GM23338 (cell line): ENCODE measurements at places on chromosomes 11 and 22.
A peak's percentile ranks its signal among the peaks of the same experiment; 100 is the strongest.

- no peak for DNase-seq
These were observed 22.3 kb upstream of the TMA7B start for GRCh38 chr22:39937906-39938305.

GRCh38 chr11:112665291-112665690, 295.9 kb upstream of the NCAM1 start:
- no peak for DNase-seq

- DNase-seq: no peak
These were observed 38.4 kb downstream of the PKNOX2 start for GRCh38 chr11:125202977-125203376.

GRCh38 chr11:109089144-109089543, 332.8 kb upstream of the C11orf87 start:
- peak; percentile 6 for DNase-seq

DNA sequence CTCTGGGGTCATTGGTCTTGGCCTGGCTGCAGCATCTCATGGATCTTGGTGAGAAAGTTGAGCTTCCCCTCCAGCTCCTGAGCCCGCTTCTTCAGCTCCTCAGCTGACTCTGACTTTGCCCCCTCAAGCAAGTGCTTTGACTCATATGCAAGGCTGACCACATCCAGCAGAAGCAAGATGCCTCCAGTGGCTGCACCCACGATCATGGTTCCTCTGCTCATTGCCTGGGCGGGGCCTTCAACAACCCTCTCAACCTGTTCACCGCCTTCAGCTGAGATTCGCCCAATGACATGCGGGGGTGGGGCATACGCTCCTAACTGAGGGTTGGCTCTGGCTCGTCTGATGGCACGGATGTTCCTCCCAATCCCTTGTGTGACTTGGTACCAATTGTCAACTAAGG, 11.9 kb downstream of the APOL2 start:
- no peak for DNase-seq

GRCh38 chr11:104796301-104796700, 102.0 kb downstream of the CASP12 start:
- DNase-seq: no peak

- DNase-seq: no peak
These were observed 9.3 kb upstream of the NUP160 start for GRCh38 chr11:47857485-47857884.

DNA sequence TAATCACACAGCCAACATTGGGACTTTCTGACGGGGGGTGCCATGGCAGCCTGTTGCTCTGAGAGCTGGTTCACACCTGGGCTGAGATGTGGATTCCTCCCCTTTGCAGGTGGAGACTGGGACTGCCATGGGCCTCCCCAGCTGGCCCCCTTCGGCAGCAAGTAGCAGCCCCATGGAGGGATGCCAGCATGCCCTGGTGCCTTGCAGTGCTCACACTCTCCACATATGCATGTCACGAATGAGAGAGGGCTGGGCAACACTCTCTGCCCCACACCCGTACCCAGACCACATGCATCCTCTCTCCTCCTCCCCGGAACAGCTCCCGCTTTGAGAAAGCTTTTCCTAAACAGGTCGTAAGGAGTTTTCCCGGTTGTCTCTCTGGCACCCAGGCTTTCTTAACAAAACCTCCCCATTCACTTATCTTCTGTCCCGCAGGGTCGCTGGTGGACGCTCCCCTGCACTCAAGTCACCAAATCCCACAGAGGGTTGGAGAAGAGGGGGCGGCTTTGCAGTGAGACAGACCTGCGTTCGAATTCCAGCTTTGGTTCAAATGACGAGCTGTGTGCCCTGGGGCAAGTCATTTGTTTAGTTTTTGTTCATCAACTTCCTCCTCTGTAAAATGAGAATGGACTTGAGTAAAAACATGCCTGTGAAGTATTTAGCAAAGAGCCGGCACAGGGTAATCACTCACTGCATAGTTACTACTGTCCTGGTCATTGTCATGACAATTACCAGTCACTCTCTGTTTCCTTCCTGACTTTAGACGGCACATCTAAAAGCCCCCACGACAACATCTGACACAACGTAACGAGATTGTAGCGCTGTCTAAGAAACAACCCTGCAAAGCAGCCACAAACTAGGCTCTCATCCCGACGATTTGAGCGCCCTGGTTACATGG, 231.3 kb upstream of the B3GAT1 start:
- DNase-seq: peak; percentile 24

- DNase-seq: peak; percentile 21
These were observed 187.3 kb upstream of the SYT13 start for GRCh38 chr11:45473341-45473895.

- no peak for DNase-seq
These were observed 3.6 kb downstream of the IL18 start for GRCh38 chr11:112160091-112160848.

DNA sequence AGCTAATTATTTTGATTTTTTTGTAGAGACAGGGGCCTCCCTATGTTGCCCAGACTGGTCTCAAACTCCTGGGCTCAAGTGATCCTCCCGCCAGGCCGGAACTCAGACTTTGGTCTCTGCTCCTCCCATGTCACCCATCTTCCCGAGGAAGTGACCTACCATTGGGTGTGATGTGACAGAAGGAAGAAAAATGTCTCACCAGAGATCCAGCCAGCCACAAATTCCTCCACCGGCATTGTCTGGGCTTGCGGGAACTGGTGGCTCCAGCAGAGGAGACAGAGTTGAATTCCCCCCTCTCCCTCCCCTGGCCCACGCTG, 772 bp downstream of the SLC25A45 start:
- no peak for DNase-seq

DNA sequence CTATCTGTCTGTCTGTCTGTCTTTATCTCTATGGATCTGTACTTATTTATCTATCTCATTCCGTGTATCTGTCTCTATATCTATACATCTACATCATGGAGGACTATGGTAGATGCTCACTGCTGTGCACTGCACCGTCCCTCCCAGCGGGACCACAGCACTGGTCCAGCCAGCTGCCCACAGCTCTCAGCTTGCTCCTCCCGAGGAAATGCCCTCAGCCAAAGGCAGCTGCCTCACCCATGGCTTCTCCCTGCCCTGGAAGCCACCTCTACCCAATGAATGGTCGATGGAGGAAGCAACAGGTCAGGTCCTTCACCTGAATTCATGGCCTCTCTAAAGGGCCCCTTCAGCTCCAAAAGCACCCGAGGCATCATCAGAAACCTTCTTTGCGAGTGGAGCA, 14.7 kb upstream of the CD81 start:
- no peak for DNase-seq

GRCh38 chr11:119726585-119727522, 2.1 kb downstream of the NECTIN1 start:
- peak; percentile 92 for DNase-seq

- no peak for DNase-seq
These were observed 53.6 kb upstream of the SC5D start for GRCh38 chr11:121238956-121239355.

- DNase-seq: no peak
These were observed 115.5 kb downstream of the TEAD1 start for GRCh38 chr11:12789596-12790215.

DNA sequence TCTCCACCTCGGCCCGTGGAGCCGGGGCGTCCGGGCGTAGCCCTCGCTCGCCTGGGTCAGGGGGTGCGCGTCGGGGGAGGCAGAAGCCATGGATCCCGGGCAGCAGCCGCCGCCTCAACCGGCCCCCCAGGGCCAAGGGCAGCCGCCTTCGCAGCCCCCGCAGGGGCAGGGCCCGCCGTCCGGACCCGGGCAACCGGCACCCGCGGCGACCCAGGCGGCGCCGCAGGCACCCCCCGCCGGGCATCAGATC, 439 bp downstream of the YAP1 start:
- no peak for DNase-seq

GRCh38 chr11:76626921-76627401, 43.6 kb downstream of the LRRC32 start:
- no peak for DNase-seq

- DNase-seq: no peak
These were observed 22.3 kb downstream of the DGCR6L start for GRCh38 chr22:20297414-20298109.

- DNase-seq: peak; percentile 69
These were observed 1.4 kb upstream of the MAPK11 start for GRCh38 chr22:50271519-50271970.

GRCh38 chr11:70478166-70478890, 80.0 kb downstream of the CTTN start:
- no peak for DNase-seq

DNA sequence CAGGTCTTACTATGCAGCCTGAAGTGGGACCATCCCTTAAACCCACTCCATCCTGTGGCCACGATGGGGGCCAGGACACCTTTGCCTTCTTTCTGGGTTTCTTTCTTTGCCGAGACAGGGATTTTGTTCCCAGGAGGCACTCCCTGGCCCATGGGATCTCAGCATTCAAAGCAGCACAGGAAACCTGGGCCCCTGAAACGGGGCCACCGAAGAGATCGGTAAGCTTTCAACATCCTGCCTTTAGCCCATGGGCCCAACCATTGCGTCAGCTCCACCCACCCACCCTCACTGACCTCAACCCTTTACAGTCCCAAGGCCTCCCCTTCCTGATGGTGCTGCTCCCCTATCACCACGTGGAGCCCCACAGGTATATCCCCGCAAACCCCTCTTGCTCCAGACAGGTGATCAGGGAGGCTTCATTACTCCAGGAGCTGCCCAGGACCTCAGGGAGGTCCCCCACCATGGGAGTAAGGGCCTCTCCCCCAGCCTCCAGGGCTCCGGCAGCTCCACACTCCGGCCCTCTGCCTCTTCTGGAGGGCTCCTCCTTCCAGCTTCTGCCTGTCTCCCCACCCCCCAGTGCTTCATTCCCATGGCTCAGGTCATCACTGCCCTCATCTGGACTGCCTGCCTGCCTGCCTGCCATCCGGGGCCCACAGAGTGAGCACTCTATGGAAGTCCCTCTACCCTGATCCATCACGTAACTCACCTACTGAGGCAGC, 42.0 kb upstream of the TUB start:
- DNase-seq: no peak

GRCh38 chr22:44928136-44928463, 81.7 kb downstream of the PHF21B start:
- no peak for DNase-seq
